HuH-7.5 (cell line): ENCODE measurements at places on chromosomes 12 and 14.

GRCh38 chr12:90938451-90938850 lies 16.5 kb downstream of the CCER1 start:
- DNase-seq = no peak

- DNase-seq = peak; percentile 36
These were observed 43.5 kb downstream of the TMX1 start for GRCh38 chr14:51283402-51284085.

DNA sequence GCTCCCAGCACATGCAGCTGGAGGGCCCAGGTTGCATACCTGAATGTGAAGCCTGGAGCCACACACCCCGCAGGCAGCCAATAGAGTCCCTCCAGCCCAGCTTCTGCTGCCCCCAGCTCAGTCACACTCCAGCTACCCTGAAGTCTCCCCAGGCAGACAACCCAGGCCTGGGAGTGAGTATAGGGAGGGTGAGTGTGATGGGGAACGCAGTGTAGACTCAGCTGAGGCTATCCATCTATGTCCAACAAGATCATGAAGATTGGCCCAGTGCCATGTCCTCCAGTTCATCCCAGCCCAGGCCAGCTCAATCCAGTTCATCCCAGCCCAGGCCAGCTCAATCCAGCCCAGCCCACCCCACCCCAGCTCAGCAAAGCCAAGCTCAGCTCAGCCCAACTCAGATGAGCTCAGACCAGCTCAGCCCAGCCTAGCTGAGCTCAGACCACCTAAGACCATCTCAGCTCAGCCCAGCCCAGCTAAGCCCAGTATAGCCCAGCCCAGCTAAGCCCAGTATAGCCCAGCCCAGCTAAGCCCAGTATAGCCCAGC lies 330.4 kb downstream of the TMEM121 start:
- no peak for DNase-seq

GRCh38 chr12:121423253-121423652 lies 23.3 kb downstream of the RNF34 start:
- no peak for DNase-seq

DNA sequence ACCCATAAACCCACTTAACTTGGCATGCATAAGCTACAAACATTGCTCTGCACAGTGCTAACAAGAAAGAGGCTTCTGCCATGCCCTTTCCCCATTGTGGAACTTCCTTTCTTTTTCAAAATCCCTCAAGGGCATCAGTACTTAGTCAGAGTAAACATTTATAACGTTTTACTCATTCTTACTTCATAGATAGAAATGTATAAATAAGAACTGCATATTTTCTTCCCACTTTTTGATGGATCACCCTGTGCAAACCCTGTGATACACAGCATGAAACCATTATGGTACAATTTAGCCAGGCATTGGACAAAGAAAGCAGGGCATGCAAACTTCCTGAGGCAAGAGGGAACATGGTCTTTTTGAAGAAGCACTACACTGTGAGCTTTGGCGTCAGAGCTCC lies 113.8 kb upstream of the FOXG1 start:
- DNase-seq = no peak

DNA sequence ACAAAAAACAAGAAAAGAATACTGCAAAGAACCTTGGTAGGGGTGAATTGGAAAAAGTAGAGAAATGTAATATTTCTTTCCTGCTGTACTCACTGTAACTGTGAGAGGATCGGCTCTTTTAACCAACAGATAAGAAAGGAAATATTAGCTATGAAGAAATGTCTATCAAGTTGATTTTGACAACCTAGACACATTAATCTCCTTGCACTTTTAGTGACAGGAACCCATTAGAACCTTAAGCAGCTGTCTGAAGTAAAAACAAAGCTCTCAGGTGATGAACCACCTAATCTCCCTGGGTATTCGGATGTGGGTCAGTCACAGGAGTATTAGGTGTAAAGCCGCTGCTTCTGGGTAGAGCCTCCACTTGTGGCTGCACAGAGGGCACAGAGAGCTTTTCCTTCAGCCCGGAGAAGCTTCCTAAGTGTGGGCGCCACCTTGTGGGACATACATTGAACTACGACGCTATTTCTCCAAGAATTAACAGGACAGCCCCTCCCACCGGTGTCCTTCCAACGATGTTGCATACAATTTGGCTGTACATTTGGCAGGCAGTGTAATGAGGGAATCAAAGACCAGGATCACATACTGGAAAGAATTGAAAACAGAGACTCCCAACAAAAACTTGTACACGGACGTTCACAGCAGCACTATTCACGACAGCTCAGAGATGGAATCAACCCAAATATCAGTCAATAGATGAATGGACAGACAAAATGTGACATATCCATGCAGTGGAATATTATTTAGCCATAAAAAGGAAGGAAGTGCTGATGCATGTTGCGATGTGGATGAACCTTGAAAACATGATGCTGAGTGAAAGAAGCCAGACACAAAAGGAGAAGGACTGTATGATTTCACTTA lies 28.9 kb upstream of the MAPKAPK5 start:
- DNase-seq = peak; percentile 75

GRCh38 chr14:58634406-58635090 lies 3.2 kb upstream of the DACT1 start:
- DNase-seq = no peak

GRCh38 chr12:87603727-87604126 lies 425.5 kb downstream of the C12orf50 start:
- DNase-seq = no peak

DNA sequence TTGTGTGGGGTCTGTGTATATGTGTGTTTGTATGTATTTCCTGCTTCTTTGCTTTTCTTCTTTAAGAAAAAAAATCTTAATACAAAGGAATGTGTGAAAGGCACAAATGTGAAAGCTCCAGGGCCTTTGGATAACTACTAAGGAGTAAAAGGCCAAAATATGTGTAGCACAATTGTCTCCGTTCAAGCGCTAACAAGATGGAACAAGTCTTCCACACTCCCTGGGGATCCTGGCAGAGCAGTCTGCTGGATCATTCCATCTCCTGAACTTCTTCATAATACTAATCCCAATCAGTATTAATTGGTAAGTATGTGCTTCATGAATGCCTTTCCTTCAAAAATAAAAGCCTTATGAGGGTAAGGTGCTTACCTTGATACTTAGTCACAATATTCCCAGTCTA lies 462.5 kb upstream of the TBX3 start:
- no peak for DNase-seq

GRCh38 chr12:110536834-110537604 lies 34.9 kb downstream of the RAD9B start:
- DNase-seq = no peak

DNA sequence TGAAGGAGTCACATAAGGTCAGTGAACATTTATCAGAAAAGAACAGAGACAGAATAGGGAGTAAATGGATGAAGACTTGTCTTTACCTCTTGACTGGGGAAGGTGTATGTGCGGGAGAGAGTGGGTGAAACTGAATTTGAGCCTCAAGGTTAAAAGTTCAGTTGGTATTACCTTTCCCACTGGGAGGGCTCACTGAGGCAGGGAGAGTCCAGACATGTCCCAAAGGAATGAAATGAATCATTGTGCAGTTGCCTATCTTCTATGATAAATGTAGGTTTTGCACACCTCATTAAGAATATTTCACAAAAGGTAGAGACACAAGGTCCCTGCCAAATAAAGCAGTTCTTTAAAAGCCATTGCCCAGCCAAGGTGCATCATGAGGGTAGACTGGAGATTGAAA lies 105.2 kb downstream of the KCNA5 start:
- no peak for DNase-seq

DNA sequence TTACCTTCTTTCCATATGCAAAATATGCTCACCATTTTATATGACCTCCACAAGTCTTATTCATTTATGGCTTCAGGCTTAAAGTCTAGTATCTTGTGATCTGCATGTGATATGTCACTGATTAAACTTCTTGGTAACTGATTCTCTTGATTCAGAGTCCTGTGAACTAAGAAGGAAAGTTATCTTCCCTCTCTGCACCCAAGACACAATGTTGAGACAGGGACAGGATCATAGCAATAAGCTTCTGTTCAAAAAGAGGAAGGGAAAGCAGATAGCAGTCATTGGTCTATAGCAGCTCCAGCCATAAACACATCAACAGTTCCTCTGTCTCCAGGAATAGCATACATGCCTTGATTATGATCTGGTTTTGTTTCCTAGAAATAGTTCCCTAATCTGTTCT lies 103.1 kb downstream of the UNC79 start:
- no peak for DNase-seq

DNA sequence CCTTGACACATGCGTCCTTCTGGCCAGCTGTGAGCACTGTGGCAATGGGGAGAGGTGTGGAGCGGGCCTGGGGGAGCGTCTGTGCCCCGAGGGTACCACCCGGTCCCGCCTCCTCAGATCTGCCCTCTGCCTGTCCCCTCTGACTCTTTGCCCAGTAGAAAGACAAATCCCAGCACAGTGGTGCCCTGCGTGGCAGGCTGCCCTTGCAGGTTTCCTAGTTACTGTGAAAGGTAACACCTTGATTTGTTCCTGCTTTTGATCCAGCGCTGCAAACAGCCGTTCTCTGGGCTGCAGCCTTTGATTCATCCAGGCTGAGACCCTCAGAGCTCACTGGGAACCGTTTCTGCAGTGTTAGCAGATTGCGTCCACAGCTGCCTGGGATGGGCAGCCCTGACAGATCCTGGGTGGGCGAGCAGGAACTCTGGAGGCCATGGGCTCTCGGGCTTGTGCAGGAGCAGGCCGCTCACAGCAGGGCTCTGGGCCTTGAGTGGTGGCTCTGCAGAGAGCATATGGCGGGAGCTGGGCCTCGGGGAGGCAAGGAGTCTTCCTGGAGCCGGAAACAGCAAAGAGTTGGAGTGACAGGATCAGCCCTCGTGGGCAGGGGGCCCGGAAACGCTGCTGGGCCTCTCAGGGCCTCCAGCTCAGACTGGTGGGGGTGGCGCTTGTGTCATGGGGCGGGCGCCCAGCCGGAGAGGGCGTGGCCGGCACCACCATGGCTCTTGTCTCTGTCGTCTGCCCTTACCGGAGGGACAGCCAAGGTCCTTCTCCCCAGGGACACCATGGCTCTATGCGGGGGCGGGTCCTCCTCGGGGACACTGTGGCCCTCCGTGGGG lies 16.6 kb downstream of the FBRSL1 start:
- no peak for DNase-seq
